GM12864 (cell line): ENCODE measurements at places on chromosomes 13 and 19.

GRCh38 chr19:54188215-54188871 is 1.0 kb downstream of the MBOAT7 start:
- no peak for DNase-seq

DNA sequence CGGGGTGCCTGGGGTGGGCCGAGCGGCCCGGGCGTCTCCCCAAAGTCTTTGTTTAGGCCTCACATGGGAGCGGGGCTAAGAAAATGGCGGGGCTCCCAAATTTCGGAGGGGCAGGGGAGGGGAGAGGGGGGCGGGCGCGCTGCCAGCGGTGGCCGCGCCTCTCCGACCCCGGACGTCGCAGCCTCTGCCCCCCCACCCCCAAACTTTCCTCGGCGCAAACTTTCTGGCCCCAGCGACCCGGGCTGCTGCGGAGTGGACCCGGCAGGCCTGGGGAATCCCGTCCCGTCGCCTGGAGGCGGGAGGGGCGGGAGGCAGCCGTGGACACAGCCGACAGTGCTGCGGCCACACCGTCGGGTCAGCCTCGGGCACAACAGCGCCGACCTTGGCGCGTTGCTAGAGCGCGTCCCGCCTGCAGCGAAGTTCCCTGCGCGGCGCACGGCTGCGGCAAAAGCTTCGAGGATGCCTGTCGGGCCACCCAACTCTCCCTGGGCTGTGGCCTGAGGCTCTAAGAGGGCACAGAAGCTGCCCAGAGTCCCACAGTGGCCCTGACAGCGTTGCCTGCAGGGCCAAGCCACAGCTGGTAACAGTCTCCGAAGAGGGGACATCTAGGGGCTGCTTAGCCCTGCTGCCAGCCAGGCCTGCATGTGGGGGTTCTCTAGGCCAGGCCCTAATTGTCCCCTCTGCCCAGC is 1.3 kb downstream of the NFIX start:
- DNase-seq: no peak

DNA sequence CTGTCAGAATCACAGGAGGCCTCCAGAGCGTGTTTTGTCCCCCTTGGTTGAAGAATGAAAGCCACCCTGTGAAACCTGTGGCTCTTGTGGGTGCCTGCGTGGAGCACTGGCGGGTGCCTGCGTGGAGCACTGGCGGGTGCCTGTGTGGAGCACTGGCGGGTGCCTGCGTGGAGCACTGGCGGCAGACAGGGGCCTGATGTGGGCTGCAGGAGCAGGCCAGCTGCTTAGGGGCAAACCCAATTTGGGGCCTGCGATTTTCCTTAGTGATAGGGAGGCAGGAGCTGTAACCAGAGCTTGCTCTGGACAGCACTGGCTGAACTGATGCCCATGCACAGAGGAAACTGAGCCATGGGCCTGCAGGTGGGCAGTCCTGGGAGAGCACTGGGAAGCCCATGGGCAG is 24.3 kb downstream of the ARHGEF7 start:
- no peak for DNase-seq

DNA sequence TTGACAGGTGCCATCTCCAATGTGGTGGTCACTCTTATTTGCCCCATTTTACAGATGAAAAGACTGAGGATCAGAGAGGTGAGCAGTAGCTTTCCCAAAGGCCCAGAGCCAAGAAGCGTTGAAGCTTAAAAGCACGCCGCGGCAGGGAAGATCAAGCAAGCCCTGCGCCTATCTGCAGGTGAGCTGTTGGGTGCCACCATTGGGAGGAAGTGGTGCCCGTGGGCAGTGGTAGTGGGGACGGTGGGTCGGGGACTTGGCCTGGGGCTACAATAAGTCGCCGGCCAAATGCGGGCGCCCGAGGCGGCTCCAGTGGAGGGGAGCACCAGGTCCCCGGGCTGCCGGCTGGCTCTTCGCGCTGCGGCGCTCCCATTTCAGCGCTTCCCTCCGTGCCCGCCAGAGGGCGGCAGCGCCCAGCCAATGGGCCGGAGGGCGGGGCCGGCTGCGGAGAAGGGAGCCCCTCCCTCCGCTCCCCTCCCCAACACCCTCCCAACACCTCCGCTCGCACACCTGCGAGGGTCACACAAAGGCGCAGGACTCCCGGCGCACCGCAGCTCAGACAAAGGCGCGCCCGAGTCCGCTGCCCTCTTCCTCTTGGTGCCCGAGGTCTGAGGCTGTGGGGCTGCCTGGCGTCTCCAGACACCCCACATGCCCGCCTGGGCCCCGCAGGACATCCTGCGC is 744 bp upstream of the POU2F2 start:
- no peak for DNase-seq

DNA sequence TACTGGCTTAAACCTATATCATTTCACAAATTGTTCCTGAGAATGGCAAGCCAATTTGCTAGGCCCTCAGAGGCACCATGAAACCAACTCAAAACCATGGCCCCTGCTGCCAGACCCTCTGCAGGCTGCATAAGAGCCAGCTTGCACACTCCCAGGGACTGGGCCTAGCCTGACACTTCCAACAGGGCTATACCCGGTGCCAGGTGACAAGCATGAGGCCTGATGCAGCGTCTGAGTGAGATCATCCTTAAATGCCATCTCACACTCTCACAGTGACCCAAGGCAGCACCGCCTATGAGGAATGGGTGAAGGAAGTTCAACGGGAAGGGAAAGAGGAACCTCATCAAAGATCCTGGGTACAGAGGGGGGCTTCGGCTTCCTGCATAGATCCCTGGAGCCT is 65.6 kb downstream of the C13orf42 start:
- no peak for DNase-seq

GRCh38 chr13:34174671-34175145 is 356.8 kb downstream of the RFC3 start:
- DNase-seq: no peak

DNA sequence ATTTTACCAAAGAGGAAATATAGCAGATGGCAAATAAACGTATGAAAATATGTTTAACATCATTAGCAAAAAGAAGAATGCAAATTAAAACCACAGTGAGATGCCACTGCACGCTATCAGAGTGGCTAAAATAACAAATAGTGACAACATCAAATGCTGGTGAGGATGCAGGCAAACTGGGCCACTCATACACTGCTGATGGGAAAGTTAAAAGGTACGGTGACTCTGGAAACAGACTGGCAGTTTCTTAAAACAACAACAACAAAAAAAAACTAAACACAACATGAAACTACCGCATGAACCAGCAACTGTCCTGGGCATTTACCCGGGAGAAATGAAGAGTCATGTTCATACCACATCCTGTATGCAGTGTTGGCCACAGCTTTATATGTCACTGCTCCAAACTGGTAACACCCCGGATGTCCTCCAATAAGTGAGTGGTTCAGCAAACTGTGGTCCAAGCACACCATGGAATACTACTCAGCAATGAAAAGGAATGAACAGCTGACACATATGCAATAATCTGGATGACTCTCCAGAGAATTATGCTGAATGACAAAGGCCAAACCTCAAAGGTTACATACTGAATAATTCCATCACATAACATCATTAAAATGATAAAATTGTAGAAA is 22.3 kb downstream of the EPS15L1 start:
- DNase-seq: peak; percentile 81

DNA sequence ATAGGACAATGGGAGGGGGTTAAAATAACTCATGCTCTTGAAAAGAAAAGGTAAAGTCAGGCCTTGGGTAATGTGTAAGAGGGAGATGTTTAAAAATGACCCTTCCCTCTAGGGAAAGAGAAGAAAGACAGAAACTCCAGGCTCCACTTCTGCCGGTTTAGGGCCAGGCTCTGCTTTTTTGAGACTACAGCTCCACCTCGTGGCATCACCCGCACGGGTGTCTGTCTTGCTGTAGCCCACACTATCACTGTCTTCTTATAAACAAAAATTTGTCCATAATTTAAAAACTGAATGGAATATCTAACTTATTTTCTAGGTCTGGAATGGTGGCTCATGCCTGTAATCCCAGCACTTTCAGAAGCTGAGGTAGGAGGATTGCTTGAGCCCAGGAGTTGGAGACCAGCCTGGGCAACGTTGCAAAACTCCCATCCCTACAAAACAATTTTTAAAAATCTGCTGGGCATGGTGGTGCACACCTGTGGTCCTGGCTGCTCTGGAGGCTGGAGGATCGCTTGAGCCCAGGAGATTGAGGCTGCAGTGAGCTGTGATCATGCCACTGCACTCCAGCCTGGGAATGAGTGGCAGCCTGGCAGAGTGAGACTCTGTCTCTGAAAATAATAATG is 65.1 kb upstream of the GTF3A start:
- no peak for DNase-seq

GRCh38 chr13:99870541-99870940 is 101.0 kb downstream of the ZIC5 start:
- DNase-seq: no peak

GRCh38 chr19:11383706-11384048 is 437 bp downstream of the EPOR start:
- DNase-seq: no peak

DNA sequence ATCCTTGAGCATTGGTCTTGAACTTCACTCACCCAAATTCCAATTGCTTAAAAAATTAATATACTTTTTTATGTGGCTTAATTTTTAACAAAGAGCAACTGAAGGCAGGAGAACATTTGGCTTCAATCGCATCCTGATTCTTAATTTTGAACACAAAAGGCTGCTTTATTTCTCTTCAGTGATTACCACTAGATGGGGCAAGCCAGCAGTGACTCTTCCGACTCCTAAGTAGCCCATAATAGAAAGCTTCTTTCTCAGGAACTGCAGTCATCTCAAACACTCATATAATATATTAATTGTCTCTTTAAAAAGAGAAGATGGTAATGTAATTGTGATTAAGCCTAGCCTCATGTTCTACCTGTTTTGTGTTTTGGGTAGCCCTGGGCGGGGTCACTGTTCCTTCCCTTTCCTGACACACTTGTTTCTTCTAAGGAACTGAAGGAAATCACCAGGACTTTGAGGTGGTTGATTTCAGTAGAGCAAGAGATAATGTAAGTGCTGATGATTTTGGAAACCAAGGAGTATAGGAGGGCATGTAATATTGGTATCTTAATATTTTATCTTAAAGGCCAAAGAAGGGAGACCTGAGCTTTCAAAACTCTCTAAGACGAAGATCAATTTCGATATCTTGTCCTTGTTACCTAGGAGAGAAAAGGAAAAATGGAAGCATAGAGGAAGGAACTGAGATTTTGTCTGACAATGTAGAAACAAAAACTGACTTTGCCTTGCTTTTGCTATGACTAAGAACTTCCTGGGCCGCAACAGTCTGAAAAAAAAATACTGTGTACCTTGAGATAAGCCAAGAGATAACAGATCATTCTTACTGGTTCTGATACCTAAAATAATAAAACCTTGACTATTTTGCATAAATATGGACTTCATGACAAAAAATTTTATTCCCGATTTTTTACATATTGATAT is 73.1 kb downstream of the TNFSF13B start:
- DNase-seq: no peak

GRCh38 chr13:75372923-75373841 is 108.8 kb downstream of the TBC1D4 start:
- DNase-seq: no peak

GRCh38 chr13:59442944-59443486 is 720.7 kb downstream of the DIAPH3 start:
- no peak for DNase-seq

DNA sequence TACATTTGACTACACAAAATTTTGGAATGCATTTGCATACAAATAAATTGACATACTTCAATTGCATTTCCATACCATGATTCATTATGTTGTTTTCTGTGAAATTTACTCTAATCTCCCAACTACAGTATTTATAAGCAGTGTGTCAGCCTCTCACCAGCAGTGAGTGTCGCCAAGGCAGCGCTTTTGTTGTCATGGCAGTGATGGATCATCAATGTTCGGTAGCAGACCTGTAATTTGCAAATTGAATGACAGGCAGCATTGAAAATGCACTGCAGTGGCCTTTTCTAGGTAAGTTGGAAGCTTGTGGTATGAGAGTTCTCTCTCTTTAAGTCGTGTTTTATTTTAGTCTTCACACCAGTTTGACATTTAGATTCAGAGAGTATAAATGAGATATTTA is 534.1 kb downstream of the PCDH17 start:
- DNase-seq: no peak

GRCh38 chr13:65555962-65556361 is 1674.2 kb downstream of the PCDH9 start:
- DNase-seq: no peak

DNA sequence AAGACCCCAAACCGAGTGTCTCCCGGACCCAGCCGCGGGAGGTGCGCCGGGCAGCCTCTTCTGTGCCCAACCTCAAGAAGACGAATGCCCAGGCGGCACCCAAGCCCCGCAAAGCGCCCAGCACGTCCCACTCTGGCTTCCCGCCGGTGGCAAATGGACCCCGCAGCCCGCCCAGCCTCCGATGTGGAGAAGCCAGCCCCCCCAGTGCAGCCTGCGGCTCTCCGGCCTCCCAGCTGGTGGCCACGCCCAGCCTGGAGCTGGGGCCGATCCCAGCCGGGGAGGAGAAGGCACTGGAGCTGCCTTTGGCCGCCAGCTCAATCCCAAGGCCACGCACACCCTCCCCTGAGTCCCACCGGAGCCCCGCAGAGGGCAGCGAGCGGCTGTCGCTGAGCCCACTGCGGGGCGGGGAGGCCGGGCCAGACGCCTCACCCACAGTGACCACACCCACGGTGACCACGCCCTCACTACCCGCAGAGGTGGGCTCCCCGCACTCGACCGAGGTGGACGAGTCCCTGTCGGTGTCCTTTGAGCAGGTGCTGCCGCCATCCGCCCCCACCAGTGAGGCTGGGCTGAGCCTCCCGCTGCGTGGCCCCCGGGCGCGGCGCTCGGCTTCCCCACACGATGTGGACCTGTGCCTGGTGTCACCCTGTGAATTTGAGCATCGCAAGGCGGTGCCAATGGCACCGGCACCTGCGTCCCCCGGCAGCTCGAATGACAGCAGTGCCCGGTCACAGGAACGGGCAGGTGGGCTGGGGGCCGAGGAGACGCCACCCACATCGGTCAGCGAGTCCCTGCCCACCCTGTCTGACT is 7.9 kb downstream of the MAP1S start:
- DNase-seq: no peak
